ENCODE measurements at places on chromosomes 1 and 21.

GRCh38 chr1:69288416-69288815, 279.3 kb upstream of the LRRC7 start:
- no peak for DNase-seq

- no peak for DNase-seq
These were observed 20.7 kb upstream of the LRRC8D start for GRCh38 chr1:89800022-89800655.

GRCh38 chr1:208252836-208253576, 8.8 kb upstream of the PLXNA2 start:
- no peak for DNase-seq

DNA sequence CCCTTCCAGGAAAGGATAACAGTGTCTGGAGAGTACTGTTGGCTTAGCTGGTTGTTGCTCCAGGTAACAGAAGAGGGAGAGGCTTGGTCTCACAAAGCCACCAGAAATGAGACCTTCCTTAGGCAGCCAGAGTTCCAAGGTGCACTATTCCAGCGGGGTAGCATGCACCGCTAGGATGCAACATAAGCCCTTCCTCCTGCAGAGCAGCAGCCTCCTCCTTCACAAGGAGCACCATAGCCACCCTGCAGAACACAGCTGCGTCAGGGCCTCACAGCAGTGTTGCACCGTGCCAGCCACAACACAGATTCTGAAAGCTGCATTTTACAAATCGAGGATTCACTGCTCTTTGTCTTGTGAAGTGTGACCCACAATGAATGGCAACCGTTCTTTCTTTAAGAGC, 142.0 kb downstream of the CLIC6 start:
- DNase-seq = no peak

DNA sequence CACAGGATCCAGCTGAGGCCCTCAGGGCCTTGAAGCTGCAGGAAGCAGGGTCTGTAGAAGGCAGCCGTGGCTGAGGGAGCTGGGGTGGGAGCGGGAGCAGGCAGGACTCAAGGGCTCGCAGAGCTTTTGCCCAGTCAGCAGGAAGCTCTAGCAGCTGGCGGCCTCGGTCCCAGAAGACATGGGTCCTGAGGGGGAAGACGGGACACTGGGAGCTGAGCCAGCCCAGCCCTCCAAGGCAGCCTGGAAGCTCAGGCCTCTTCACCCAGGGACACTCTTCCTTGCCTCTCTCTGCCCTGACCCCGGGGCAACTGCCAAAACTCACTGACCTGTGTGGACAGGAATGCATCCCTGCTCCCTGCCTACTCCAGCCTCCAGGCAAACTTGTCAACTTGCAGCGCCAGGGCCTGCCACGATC, 8.9 kb downstream of the ADGRB2 start:
- peak; percentile 31 for DNase-seq

DNA sequence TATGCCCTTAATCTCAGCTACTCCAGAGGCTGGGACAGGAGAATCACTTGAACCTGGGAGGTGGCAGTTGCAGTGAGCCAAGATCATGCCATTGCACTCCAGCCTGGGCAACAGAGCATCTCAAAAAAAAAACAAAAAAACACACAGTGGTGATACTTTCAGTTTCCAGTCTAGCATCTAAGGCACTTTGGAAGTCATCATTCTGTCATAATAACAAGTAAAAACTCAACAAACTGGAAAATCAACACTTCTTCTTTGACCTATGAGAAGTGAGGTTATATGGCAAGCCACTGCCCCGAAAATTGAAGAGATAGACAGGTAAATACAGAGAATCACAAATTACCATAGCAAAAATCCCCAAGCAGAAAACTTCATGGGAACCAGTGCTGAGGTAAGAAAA, 51.9 kb downstream of the IL12RB2 start:
- no peak for DNase-seq

GRCh38 chr1:234967121-234967520, 161.5 kb downstream of the TOMM20 start:
- DNase-seq = no peak

DNA sequence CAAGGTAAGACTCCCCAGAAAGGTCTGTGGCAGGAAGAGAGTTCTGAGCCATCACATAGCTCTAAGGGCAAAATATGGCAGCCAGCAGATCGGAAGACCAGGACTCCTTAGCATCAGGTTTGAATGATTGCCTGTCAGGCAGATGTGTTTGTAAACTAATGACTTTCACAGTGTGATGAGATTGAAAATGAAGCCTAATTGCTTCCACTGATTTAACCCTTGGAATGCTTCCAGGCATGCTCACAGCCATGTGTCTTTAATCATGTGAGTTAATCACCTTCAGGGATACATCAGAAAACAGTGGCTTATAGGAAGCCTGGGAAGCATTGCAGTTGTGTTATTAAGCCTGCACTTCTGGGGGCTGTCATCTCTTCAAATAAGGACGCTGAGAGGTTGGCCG, 82.8 kb downstream of the LRRC53 start:
- DNase-seq = no peak

DNA sequence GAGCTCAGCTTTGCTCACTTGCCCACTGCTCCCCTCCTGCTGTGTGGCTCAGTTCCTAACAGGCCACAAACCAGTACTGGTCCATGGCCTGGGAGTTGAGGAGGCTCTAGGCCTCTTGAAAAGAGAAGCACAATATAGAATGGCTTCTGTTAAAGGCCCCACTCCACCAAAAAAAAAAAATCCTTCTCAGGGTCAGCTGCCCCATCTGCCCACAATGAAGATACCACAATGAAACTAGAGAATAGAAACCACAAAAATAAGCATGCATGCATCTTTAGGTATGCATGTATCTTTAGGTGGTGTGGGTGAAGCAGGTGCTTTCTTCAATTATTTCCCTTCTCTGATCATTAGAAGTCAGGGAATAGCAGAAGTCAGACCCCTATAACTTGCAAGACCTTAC, 620.4 kb upstream of the BEND5 start:
- DNase-seq = no peak

DNA sequence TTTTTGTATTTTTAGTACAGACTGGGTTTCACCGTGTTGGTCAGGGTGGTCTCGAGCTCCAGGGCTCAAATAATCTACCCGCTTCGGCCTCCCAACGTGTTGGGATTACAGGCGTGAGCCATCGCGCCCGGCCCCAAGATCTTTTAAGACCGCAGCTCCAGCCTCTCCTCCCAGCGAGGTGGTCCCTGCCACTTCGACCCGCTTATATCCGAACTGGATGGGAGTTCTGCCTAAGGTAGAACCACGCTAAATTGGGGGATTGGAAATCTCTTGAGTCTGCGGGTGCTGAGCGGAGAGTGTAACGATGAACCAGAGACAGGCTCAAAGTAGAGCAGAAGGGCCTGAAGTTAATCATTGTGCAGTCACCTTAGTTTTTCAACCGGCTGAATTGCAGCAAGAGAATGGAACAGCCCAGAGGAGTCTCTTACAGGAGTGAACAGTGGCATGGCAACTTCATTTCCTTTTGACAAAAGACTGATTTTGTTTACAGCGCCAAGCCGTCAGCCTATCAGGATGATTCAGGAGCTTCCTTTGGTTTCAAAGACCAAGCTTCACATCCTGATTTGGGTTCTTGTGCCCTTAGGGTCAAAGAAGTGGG, 726 bp upstream of the CYB5R1 start:
- no peak for DNase-seq

- no peak for DNase-seq
These were observed 182.7 kb downstream of the HMCN1 start for GRCh38 chr1:185916861-185917260.

GRCh38 chr1:175708787-175709186, 34.6 kb downstream of the TNR start:
- no peak for DNase-seq

- no peak for DNase-seq
These were observed 41.8 kb downstream of the BARHL2 start for GRCh38 chr1:90675161-90675847.

GRCh38 chr1:213980906-213981305, 6.9 kb upstream of the PROX1 start:
- DNase-seq = no peak

DNA sequence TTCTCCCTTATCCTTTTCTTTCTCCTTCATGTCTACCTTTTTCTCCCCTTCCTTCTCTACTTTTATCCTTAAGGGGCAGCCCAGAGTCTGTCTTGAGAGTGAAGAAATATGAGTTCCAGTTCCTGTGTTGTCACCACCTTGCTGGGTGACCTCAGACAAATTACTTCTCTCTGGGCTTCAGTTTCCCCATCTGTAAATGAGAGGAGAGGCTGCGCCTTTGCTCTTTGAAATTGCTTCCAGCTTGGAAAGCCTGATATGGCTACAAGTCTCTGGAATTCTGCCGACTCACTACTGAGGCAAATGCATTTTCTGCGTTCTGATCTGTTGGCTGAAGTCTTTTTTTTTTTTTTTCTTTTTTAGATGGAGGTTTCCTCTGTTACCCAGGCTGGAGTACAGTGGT, 119.2 kb downstream of the SYF2 start:
- no peak for DNase-seq

- DNase-seq = no peak
These were observed 10.7 kb downstream of the PIGR start for GRCh38 chr1:206935491-206936067.

GRCh38 chr1:242524571-242525359, at the start of gene PLD5:
Gene PLD5, minus strand, starts transcription at chr1:242524697.
- DNase-seq = no peak

GRCh38 chr21:35147439-35147838, 98.3 kb upstream of the RUNX1 start:
- no peak for DNase-seq

- no peak for DNase-seq
These were observed 169.3 kb upstream of the CACNA1E start for GRCh38 chr1:181314010-181314409.

DNA sequence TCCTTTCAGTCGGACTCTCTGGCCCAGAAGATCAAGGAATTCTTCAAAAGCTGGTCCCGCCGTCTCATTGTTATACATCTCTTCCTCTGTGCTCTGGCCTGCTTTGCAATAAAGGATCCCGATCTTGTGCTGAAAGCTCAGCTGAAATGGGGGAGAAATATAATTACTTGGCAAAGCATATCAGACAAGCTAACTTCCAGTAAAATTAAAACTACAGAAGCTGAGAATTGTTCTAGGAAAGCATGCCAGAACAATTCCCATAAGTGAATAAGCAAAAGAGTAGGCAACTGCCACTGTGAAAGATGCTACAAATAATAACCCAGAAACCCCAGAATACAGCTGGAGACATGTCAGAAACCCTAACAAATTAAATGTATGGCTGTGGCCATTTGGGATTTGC, 146.1 kb downstream of the SIPA1L2 start:
- no peak for DNase-seq

DNA sequence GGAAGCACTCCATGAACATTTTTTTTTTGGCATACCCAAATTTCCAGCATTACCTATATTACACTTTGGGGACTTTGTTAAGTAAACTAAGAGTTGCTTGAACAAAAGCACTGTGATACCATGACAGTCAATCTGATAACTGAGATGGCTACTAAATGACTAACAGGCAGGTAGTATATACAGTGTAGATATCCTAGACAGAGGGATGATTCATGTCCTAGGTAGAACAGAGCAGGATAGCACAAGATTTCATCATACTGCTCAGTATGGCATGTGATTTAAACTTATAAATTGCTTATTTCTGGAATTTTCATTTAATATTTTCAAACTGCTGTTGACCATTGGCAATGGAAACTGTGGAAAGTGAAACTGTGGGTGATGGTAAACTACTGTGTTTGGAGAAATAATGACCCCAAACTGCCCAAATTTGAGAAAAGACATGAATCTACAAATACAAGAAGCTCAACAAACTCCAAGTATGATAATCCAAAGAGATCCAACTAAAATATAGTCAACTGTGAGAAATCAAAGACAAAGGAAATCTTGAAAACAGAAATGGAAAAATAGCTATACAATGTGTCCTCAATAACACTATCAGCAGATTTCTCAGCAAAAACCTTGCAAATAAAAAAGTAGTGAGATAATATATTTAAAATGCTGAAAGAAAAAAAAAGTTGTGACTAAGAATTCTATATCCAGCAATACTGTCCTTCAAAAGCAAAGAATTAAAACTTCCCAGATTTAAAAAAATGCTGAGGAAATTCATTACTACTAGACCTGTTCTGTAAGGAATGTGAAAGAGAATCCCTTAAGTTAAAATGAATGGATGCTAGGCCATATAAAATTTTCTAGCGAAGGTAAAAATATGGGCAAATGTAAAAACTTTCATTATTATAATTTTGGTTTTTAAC, 410.4 kb downstream of the DUSP10 start:
- no peak for DNase-seq

DNA sequence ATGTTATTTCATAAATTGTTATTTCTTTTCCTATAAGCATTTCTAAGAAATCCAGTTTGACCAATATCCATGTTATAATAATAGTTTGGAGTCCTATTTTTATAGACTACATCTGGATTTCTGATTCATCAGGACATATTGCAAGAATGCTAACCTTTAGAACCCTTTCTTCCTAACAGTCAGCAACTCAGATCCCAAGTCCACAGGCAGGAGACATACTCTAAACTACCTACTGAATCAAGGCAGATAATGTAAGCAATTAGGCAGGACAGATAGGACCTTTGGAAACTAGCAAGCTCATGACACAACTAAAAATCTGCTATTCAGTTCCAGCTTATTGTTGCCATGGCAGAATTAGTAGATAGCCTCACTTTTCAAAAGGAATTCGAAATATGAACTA, 104.1 kb downstream of the DENND1B start:
- DNase-seq = no peak

DNA sequence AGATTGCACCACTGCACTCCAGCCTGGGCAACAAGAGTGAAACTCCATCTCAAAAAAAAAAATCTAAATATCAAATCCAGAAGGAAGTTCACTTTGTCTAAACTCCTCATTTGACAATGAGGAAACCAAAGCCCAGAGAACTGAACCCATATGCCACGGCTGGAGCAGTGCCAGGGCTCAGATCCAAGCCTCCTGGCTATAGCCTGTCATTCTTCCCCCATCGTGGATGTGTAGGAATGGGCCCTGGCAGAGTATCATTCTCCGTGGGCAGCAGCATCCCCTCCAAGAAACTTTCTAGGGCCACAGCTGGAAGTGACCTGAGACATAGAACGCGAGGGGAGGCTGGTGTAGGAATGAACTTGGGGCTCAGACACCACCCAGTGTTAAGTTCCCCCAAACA, 47.2 kb downstream of the CAPN9 start:
- no peak for DNase-seq

Measured in GM04503 (cell line).